ENCODE measurements at places on chromosomes 6 and 20. TPM values are rescaled to one million over a fixed set of nuclear protein-coding genes. Genes with fewer than 3 reads are reported as not detected.

DNA sequence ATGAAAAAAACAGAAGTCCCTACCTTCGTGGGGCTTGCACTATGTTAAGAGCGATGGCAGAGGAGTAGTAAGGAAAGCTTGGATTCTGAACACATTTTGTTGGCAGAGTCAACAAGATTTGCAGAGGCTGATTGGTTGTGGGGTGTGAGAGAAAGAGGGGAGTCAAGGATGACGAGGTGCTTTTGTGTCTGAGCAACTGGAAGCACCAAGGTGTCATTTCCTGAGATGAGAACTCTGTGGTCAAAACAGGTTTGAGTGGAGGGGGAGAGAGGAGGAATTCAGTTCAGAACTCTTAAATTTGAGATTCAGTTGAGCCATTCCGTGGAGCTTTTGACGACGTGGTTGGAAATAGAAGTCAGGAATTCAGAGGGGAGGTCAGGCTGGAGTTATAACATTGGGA, 3.5 kb downstream of the OCSTAMP start:
- DNase-seq = no peak

- DNase-seq = no peak
These were observed 6.2 kb downstream of the DEFB125 start for GRCh38 chr20:93641-94040.

DNA sequence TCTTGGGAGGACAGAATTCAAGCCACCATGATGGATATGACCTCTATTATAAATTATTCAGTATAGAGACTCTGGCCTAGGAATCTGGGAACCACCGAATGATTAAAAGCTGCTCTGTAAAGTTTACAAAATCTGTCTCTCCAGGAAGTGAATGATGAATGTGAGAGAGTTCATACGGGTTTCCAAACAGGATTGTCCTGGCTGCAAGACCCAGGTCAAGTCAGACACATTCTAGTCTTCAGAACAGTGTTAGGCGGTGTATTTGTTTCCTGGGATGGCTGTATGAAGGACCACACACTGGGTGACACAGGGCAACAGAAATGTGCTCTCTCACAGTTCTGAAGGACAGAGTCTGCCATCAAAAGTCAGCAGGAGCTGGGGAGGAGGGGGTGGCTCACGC, 222.4 kb downstream of the ZNF217 start:
- DNase-seq = no peak

GRCh38 chr6:148945301-148946021, 198.6 kb downstream of the UST start:
- DNase-seq = no peak

- no peak for DNase-seq
These were observed 86.7 kb downstream of the KIF16B start for GRCh38 chr20:16486532-16486931.

GRCh38 chr6:32517654-32518445, 12.2 kb downstream of the HLA-DRB5 start:
- no peak for DNase-seq

DNA sequence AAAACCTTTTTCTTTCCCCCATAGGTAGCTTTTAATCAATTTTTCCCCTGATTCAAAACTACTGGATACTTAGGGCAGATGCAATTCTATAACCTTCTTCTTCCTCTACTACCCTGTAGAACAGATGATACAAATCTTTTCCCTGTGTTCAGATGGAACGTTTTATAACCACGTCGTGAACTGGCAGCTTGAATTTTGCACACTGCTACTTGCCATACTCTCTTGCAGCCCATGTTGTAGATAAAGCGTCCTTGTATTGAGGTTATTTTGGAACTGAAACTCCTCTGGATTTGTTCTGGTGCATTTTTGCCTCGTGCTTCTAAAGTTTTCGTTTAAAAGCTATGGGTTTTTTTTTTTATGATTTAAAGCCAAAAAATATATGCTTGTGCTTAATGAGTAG, 440.2 kb downstream of the RFPL4B start:
- no peak for DNase-seq

DNA sequence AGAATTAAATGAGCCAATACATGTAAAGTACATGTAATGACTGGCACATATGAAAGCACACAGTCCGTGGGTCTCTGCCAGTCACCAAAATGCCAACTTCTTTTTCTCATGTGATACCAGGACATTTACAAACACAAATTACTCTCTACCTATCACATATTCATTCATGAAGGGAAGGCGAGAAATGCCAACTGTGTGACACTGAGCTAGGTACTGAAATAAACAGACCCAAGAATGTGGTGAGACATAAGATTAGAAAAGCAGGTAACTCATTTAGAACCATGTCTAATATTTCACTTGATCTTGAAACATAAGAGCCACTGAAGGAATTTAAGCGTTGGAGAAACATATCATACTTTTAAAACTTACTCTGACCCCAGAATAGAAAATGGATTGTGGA, 41.4 kb downstream of the HBS1L start:
- DNase-seq = no peak

The PKIB gene
- 5.3 TPM for total RNA-seq

The KHDC1L gene
- not detected for total RNA-seq

The MYT1 gene
- total RNA-seq = not detected

The PHACTR2 gene
- total RNA-seq = 56.1 TPM

The ADGRF5 gene
- total RNA-seq = 51.7 TPM

The C6orf62 gene
- 114 TPM for total RNA-seq

Measured in kidney (tissue), 22 donors.